NCI-H510A (cell line): ENCODE measurements at places on chromosomes 5 and 9.

DNA sequence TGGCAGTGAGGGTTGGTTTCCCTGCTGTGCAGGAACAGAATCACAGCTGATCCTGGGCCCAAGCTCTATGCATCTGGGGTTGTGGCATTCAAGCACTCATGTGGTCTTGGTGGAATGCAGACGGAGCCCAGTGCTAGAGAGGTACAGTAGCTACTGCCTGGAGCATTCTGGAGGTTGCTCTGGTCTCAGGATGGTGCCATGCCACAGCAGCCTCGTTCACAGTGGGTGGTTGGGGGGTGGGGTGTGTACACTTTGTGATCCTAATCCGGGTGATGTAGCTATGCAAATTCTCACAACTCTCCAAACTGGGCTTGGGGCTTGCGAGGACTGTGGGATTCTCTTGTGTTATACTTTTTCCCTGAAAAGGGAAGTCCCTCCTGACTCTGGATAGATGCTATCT lies 45.2 kb downstream of the FGD3 start:
- no peak for DNase-seq

GRCh38 chr9:68933434-68934328 lies 80.2 kb downstream of the PRKACG start:
- DNase-seq = no peak

- no peak for DNase-seq
Observed at GRCh38 chr5:39785410-39785809, 360.6 kb upstream of the DAB2 start.

DNA sequence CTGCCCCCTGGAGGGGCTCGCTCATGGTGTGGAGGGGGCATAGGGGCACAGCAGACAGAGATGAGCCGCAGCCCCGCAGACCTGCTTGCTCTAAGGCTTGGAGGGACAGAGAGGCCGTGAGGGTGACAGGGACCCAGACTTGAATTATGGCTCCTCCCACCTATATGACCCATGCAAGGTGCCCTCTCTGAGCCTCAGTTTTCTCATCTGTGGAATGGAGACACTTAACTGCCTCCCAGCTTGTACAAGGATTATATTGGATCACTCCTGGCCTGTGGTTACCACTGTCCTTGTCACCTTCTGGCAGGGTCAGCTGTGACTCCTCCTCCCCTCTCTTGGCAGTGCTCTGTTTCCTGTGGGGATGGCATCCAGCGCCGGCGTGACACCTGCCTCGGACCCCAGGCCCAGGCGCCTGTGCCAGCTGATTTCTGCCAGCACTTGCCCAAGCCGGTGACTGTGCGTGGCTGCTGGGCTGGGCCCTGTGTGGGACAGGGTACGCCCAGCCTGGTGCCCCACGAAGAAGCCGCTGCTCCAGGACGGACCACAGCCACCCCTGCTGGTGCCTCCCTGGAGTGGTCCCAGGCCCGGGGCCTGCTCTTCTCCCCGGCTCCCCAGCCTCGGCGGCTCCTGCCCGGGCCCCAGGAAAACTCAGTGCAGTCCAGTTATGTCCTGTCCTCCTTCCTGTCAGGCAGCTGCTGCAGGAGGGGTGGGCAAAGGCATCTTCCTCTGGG lies 4.7 kb upstream of the CACFD1 start:
- DNase-seq = no peak

- DNase-seq = no peak
Observed at GRCh38 chr5:683551-684481, 9.3 kb downstream of the TPPP start.

DNA sequence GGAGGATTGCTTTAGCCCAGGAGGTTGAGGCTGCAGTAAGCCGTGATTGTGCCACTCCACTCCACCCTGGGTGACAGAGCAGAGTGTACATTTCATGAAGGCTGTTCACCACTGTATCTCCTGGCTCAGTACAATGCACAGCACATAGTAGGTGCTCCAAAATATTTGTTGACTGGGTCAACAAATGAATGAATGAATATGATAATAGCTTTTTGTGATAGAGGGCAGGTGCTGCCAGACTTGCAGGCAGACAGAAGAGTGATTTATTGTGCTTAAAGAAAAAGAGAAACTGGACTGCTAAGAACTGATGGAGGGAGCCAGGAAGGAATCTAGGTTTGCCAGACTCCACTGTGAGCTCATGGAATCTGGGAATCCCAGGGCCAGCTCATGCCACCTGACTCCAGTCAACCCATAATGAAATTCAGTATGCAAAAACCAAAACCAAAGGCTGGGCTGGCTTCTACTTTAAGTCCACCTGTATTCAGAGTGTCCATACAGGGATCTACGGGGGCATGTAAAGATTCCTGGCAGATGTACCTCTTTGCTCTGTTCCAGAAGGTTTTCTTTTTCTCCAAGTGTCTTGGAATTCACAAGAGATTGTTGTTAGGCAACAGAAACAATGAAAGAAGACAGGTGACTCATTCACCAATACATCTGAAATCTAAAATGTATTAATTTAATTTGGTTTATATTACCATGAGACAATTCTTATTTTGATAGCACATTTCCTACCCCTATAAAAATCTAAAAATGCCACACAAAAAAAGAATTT lies 15.5 kb upstream of the CTNNA1 start:
- no peak for DNase-seq

DNA sequence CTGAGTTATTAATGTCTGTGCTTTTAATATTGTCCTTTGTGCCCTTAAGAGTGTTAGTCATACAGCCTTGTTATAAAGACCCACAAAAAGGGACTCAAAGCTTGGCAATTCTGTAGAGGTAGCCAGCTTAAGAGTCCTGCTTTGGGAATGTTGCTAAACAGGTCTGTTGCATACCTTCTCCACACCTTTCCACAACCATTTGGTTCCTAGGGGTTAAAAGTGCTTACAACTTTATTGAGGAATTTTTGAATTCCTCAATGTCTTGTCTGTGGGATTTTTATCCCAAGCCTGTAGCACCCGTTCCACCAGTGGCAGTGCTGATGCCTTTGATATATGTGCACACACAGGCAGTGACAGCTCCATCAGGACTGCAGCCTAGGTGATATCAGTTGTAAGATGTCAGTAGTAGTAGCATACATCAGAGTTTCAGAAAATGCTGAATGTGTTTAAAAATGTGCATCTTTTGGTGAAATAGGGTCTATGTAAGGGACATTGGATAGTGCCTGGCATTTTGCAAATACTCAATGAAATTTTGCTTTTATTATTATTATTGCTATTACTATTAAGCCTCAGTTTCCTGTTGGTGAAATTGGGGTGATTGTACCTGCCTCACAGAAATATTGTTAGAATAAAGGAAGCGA lies 68.5 kb downstream of the WWC1 start:
- no peak for DNase-seq

DNA sequence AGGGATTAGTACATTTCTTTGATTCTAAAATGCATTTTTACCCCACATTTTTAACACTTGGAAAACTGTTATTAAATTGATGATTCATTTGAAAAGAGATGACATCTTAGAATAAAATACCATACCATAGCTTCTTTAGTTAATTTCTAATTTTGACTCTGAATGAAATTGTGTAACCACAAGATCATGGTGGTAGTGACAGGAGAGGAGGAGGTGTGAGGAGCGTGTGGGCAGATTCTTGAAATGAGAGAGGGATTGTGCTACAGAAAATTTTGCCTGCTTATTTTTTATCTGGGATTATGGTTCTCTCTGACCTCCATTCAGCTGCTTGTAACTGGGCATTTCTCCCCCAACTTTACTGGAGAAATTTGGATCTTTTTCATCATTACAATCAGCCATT lies 173.3 kb upstream of the CLINT1 start:
- DNase-seq = no peak

DNA sequence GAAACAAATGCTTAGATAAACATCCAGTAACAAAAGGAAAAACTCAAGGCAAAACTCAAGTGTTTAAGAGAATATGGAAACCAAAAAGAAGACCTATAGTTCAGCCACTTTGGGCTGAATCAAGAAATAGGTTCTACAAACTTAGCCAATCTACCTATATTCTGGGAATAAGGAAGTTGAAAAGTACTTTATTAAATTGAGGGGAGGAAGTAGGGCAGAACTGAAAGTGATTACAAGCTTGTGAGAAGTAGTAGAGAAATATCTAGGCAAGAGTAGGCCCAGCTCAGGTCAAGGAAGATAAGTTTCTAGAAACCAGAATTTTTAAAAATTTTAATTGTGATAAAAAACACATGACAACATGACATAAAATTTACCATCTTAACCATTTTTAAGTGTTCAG lies 384.8 kb upstream of the PCSK5 start:
- no peak for DNase-seq

- DNase-seq = no peak
Observed at GRCh38 chr5:162683284-162683683, 615.7 kb downstream of the GABRG2 start.

DNA sequence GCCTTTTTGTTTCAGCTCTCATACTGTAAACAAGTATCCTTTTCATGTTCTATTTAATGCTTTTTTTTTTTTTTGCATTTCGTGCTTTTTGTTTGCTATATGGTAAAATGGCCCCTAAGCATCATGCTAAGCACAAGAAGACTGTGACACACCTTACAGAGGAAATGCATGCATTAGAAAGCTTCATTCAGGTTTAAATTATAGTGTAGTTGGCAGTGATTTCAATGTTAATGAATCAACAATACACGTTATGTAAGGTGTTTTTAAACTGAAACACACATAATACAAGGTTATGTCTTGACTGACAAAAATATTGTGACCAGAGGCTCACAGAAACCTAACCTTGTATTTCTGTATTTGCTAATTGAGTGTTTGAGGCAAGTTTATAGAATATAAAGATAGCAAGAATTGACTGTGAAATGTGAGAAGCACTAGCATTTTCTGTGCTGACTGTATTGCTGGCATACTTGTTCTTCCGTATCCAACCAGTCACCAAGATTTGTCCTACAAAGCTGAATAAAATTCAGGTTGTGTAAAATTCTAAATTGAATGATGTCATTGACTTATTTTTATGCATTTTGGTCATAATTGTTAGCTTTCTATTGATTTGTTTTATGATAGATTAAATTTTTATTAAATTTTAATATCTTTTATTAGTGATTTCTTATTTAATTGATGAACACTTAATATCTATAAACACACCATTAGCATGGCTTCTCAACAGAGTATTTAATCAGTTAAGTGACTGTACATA lies 4.1 kb downstream of the CFAP95 start:
- no peak for DNase-seq

DNA sequence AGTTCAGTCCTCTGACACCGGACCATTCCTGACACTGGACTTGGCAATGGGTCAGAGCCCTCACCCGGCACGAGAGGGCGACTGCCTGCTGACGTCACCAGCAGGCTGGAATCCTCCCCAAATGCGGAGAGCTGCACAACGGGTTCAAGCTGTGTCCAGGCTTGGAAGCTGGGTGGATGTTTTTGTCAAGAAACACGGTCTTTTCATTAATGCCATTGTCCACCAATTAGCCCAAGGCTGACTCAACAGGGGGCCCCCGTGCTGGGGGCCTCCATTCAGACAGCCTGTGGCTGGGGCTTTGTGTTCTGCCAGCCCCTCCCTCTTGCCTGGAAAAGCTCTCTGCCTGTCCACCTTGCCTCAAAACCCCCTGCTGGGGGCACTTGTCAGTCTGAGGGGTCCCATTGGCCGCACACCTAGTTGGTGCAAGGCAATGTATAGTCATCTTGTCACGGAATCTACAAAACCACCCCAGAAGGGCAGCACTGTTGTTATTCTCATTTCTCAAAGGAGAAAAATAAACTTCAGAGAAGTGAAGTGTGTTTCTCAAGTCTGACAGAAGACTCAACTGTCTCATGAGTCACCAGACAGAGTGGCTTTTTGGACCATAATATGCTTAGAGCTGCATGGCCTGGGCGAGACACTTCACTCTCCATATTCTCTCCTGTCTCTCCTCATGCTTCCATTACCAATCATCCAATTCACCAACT lies 24.6 kb downstream of the NDUFA8 start:
- no peak for DNase-seq

DNA sequence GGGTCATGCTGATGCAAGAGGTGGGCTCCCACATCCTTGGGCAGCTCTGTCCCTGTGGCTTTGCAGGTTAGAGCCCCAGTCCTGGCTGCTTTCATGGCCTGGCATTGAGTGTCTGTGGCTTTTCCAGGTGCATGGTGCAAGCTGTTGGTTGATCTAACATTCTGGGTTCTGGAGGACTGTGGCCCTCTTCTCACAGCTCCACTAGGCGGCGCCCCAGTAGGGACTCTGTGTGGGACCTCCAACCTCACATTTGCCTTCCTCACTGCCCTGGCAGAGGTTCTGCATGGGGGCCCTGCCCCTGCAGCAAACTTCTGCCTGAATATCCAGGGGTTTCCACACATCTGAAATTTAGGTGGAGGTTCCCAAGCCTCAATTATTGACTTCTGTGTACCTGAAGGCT lies 150.1 kb downstream of the NNT start:
- DNase-seq = no peak
